SK-N-SH (cell line): ENCODE measurements at places on chromosomes 6 and 20. TPM values are rescaled to one million over a fixed set of nuclear protein-coding genes. Genes with fewer than 3 reads are reported as not detected.

DNA sequence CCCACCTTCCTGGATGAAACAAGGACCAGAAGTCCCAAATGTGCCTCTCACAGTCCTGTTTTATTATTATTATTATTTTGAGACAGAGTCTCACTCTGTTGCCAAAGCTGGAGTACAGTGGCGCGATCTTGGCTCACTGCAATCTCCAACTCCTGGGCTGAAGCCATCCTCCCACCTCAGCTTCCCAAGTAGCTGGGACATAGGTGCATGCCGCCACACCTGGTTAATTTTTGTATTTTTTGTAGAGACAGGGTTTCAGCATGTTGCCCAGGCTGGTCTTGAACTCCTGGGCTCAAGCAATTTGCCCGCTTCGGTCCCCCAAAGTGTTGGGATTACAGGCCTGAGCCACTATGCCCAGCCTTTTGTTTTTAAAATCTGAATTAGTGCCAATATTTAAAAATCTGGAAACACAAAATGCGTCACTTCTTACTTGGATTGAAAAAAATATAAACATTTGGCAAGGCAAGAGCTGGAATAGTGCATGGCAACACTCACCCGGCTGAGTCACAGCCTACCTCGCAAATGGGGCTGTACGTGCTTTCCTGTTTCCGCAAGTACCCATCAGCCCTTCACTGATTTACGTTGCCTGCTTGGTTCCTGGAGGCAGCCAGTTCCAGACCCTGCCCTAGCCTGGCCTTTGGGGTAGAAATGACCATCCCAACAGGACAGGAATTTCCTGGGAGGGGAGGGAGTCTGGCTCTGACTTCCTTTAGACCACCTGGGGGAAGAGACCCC is 6.3 kb downstream of the SDCBP2 start:
- DNase-seq = no peak

DNA sequence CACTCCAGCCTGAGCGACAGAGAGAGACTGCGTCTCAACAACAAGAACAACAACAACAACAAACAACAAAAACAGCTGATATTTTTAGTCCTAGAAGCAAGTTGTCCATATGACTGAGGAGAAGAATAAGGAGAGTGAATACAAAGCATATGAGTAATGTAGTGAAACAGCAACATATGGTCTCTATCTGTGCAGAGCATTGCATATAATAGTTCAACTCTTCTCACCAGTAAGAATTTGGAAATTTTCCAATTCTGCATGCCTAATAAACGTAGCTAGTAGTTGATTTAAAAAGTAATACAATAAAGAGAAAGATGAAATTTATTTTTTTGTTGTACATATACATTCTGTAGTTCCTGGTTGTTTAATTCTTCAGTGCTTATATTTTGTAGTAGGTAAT is 129.7 kb upstream of the FAM83B start:
- no peak for DNase-seq

Gene NKAPL
- polyA plus RNA-seq = not detected in 2 replicates

Gene PNISR
- polyA plus RNA-seq = 39.1 and 63.0 TPM in 2 replicates
